Activated naive CD4-positive, alpha-beta T cell treated with anti-CD3 and anti-CD28 coated beads, Interleukin-2, amount 10 ng/mL, durations not matched to agents 7 days and 5 days (primary cell): ENCODE measurements at places on chromosomes 6 and 20.

DNA sequence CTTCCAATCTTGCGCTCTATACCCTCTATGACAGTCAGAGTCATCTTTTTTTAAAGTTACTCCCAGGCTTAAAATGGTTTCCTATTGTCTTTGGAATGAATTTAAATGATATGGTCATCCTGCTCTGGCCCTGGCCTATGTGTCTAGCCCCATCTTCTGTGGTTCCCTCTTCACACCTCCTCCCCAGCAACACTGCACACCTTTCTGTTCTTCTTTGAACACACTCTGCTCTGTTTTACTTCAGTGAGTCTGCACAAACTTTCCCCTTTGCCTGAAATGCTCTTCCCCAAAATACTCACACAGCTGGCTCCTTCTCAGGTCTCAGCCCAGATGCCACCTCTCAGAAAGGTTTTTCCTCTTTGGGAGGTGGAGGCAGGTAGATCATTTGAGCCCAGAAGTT lies 132.7 kb downstream of the FYN start:
- no peak overlapping the region for H3K27ac ChIP-seq
- peaks cover 70% of the 10 kb centered on the region for H3K4me1 ChIP-seq
- peaks cover 70% of the 10 kb centered on the region for H3K36me3 ChIP-seq
- DNase-seq = no peak
- no peaks in the 10 kb centered on the region for H3K27me3 ChIP-seq

- no peaks in the 10 kb centered on the region for H3K27me3 ChIP-seq
- DNase-seq = no peak
- H3K27ac ChIP-seq = no peak overlapping the region
- H3K36me3 ChIP-seq = peaks cover 69% of the 10 kb centered on the region
These were observed 27.1 kb downstream of the HSF2 start for GRCh38 chr6:122426597-122426996.

DNA sequence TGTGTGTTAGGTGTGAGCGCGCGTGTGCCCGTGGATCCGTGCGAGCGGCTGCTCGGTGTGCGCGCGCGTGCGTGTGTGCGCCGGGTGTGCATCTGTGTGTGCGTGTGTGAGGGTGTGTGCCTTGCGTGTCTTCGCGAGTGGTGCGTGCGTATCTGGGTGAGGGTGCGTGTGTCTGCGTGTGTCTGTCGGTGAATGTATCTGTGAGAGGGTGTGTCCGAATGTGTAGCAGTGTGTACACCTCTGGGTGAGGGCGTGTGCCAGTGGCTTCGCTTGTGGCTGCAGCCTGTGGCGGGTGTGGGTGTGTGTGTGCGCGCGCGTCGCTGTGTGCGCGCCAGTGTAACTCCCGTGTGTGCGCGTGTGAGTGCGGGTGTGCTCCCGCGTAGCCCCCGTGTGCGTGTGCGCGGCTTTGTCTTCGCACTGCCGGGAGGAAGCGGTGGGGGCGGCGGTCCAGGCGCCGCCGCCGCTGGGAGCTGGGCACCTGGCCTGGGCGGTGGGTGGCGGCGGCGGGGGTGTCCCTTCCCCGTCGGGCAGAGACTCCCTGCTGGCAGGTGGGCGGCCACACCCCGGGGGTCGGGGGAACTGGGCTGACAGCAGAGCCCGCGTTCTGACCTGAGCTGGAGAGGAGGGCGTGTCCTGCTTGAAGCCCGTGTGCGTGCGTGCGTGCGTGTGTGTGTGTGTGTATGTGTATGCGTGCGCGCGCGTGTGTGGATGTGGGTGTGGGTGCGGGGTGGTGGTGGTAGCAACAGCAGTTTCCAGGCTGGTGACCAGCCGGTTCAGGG lies 61.3 kb upstream of the EPB41L1 start:
- H3K27ac ChIP-seq = no peak overlapping the region
- H3K27me3 ChIP-seq = peaks cover 85% of the 10 kb centered on the region
- H3K36me3 ChIP-seq = peaks cover 4% of the 10 kb centered on the region
- H3K4me3 ChIP-seq = peak overlapping the region; percentile 77

GRCh38 chr6:105889902-105890301 lies 196.2 kb upstream of the PRDM1 start:
- no peak overlapping the region for H3K4me3 ChIP-seq
- H3K27ac ChIP-seq = no peak overlapping the region
- peaks cover 11% of the 10 kb centered on the region for H3K27me3 ChIP-seq
- DNase-seq = no peak
- peaks cover 27% of the 10 kb centered on the region for H3K4me1 ChIP-seq

- DNase-seq = peak; percentile 58
- H3K27ac ChIP-seq = peak overlapping the region; percentile 83
- peaks cover 77% of the 10 kb centered on the region for H3K27me3 ChIP-seq
- peaks cover 52% of the 10 kb centered on the region for H3K4me1 ChIP-seq
- H3K4me3 ChIP-seq = peak overlapping the region; percentile 64
These were observed 35.1 kb upstream of the BTN3A2 start for GRCh38 chr6:26329763-26330511.

DNA sequence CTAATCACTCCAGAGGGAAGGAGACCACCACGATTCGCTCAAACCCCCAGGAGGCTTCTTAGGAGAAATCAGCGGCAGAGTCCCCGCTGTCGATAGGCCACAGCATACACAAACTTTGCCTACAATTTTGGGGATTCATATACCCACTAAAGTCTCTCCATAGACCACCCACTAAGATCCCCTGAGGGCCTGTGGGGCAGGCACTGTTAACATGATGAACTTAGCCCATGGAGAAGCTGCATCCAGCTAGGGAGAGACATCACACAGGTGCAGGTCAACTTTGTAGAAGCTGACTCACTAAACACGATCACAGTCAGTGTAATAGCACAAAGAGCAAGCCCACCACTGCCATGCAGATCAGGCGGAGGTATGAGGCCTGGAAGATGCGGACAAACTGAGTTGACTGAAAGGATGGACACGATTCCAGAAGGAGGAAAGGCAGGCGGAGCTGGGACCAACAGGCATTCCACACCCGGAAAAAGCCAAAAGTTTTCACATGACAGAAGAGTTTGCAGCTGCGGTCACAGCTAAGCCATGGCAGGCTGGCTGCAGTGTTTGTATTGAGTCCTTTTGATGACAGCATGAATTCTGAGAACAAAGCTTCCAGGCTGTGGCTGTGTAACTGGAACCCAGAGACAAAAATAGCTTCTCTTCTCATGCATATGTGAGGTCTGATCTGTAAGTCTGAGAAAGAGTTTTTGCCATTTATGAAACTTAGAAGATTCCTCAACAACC lies 75.7 kb upstream of the QKI start:
- H3K4me3 ChIP-seq = no peak overlapping the region
- peaks cover 14% of the 10 kb centered on the region for H3K27me3 ChIP-seq
- no peak overlapping the region for H3K27ac ChIP-seq

DNA sequence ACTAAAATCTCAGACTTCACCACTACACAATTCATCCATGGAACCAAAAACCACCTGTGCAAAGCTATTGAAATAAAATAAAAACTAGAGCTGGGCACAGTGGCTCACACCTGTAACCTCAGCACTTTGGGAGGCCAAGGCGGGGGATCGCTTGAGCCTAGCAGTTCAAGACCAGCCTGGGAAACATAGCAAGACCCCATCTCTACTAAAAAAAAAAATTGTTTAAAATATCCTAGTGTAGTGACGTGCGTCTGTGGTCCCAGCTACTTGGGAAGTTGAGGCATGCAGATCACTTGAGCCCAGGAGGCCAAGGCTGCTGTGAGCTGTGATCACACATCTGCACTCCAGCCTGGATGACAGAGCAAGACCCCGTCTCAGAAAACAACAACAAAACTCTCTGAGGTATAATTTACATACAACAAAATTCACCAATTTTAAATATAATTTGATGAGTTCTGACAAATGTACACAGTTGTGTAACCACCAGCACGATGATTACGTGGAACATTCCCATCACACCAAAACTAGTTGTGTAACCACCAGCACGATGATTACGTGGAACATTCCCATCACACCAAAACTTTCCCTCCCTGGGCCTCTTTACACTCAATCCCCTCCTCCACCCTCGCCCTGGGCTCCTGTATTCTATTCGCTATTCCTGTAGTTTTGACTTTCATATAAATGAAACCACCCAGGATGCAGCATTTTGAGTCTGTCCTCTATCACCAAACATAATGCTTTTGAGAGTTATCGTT lies 107.5 kb downstream of the TAF4 start:
- no peaks in the 10 kb centered on the region for H3K4me1 ChIP-seq
- no peak overlapping the region for H3K27ac ChIP-seq
- no peaks in the 10 kb centered on the region for H3K36me3 ChIP-seq
- no peak overlapping the region for H3K4me3 ChIP-seq

- H3K4me3 ChIP-seq = no peak overlapping the region
- H3K27me3 ChIP-seq = peaks cover 4% of the 10 kb centered on the region
- H3K27ac ChIP-seq = no peak overlapping the region
- H3K4me1 ChIP-seq = no peaks in the 10 kb centered on the region
- DNase-seq = no peak
- no peaks in the 10 kb centered on the region for H3K36me3 ChIP-seq
These were observed 133.8 kb downstream of the GMPR start for GRCh38 chr6:16372029-16372776.

DNA sequence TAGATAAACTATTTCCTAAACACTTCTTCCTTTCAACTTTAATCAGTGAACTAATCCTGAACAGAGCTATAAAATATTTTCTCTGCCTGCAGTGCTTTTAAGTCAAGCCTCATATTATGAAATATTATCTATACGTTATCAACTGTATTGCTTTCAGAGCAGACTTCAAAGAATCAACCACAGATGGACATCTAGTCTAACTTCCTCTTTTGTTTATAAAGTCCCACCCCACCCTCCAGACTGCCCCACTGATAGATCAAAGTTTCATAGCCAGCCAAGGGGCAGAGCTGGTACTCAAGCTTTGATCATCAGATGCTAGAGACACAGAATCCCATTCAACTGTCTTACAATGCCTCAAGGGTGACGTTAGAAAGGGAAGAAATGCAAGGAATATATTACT lies 308.3 kb downstream of the LAMA2 start:
- H3K4me3 ChIP-seq = no peak overlapping the region
- H3K27me3 ChIP-seq = no peaks in the 10 kb centered on the region
- no peaks in the 10 kb centered on the region for H3K36me3 ChIP-seq
- no peak overlapping the region for H3K27ac ChIP-seq
- no peaks in the 10 kb centered on the region for H3K4me1 ChIP-seq
